Natural killer cell (primary cell): ENCODE measurements at places on chromosomes 7 and 10. TPM values are rescaled to one million over a fixed set of nuclear protein-coding genes. Genes with fewer than 3 reads are reported as not detected.

DNA sequence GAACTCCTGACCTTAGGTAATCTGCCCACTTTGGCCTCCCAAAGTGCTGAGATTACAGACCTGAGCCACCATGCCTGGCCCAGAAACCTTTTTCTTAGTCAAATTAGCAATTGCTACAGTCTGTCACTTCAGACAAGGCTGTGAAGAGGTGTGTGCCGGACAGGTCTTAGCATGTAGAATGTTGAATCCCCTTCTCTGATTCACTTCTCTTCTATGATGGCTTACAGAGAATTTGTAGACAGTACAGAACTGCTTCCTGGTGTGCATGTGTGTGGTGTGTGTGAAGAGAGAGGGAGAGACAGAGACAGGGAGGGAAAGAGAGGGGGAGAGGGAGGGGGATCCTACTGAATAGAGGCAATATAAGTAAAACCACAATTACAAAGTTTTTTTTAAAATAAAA is 150.4 kb downstream of the PARD3 start:
- no peak for DNase-seq

DNA sequence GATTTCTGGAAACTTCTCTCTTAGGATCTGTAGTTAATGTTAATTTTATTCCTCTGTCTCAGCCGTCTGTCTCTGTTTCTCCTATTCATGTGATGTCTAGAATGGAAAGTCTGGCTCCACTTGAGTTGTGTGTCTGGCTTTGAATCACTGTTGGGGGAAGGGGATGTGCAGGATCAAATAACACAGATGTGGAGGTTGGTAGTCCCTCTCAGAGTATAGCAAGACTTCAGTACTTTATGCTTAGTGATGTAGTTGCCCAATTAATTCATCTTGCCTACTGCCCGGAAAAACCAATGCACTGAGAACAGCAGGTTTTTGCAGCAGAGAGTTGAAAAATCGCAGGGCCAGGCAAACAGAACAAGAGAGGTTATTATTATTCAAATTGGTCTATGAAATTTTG is 79.2 kb downstream of the PHTF2 start:
- no peak for DNase-seq

LEP gene
- total RNA-seq, result not detected

ADRB1 gene
- 2.1 TPM for total RNA-seq
